WTC11 (cell line): ENCODE measurements at places on chromosomes 1 and 21.

GRCh38 chr1:9013819-9014218 is 12.4 kb downstream of the SLC2A7 start:
- DNase-seq: no peak

- no peak for DNase-seq
Observed at GRCh38 chr1:82091729-82092128, 291.0 kb downstream of the ADGRL2 start.

GRCh38 chr1:113691184-113691583 is 68.1 kb downstream of the PHTF1 start:
- DNase-seq: no peak

DNA sequence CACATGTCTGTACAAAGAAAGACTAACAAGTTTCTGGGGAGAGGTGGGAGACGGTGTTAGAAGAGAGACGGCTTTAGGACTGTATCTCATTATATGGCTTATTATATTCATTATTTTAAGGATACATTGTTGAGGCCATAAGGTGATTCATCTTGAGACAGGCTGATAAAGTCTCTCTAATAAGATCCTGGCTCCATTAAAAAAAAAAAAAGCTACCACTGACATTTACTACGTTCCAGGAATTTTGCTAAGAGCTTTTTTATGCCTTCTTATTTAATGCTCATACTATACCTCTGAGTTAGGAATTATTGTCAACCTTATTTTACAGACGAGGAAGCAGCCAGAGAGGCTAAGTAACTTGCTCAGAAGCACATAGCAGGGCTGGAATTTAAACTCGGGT is 173.7 kb downstream of the GABPA start:
- no peak for DNase-seq

DNA sequence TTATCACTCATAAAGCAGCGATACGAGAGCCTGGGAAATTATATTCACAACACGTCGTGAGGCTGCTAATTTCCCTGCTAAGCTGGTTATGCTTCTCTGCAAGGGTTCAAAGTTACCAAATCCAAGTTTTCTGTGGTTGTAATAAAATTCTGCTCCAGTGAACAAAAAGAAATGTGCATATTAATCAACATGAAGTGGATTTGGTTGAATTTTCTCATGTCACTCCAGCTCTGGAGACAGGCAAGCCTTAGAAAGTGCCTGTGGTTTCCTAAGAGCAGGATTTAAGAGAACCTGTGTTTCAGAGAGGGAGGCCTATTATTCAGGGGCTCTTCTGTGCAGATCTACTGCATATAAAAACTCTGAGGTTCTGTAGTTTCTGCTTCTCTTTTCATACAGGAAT is 87.5 kb downstream of the WLS start:
- DNase-seq: no peak

- DNase-seq: no peak
Observed at GRCh38 chr1:59103457-59103856, 193.4 kb upstream of the FGGY start.

GRCh38 chr1:223629126-223629457 is 36.4 kb downstream of the CAPN8 start:
- no peak for DNase-seq
